Endodermal cell (in vitro differentiated cells): ENCODE measurements at places on chromosomes 7 and 10. TPM values are rescaled to one million over a fixed set of nuclear protein-coding genes. Genes with fewer than 3 reads are reported as not detected.

Gene VDAC2
- 292 to 449 TPM (median 294 TPM) in 3 replicates for total RNA-seq

Gene IDI2
- total RNA-seq: not detected in 3 replicates

Gene CRHR2
- not detected in 2 replicates for total RNA-seq

Gene MUC3A
- 6.3 to 14.3 TPM (median 7.7 TPM) in 3 replicates for total RNA-seq

GRCh38 chr7:28729281-28729680, 228.8 kb downstream of the TRIL start:
- H3K27me3 ChIP-seq: no peaks in the 10 kb centered on the region
- H3K4me3 ChIP-seq: no peak overlapping the region
- H3K4me1 ChIP-seq: peaks cover 3% of the 10 kb centered on the region
- no peak for DNase-seq
- no peak overlapping the region for H3K27ac ChIP-seq

DNA sequence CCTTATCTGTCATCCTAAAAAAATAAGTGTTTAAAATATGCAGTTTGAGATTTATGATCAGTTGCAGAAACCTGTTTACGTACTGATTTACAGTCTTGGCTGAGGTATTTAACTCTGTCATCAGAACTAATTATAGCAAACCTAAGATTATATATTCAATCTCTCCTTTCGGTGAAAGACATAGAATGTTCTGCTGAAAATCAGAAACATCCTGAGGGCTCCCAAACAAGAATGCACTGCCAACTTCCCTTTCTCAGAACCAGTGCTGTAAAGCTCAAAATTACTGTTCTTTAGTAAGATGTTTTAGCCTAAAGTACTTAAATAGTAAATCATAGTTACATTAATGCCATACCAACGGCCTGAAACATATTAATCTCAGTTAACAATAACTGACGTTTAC, 34.3 kb downstream of the FAM204A start:
- H3K36me3 ChIP-seq: peaks cover 34% of the 10 kb centered on the region
- no peak overlapping the region for H3K27ac ChIP-seq
- no peaks in the 10 kb centered on the region for H3K4me1 ChIP-seq
- H3K27me3 ChIP-seq: no peaks in the 10 kb centered on the region
- no peak for DNase-seq

GRCh38 chr7:42740408-42740807, 171.5 kb downstream of the C7orf25 start:
- H3K4me1 ChIP-seq: no peaks in the 10 kb centered on the region
- no peak for DNase-seq
- no peak overlapping the region for H3K4me3 ChIP-seq
- no peak overlapping the region for H3K27ac ChIP-seq
- H3K27me3 ChIP-seq: no peaks in the 10 kb centered on the region

DNA sequence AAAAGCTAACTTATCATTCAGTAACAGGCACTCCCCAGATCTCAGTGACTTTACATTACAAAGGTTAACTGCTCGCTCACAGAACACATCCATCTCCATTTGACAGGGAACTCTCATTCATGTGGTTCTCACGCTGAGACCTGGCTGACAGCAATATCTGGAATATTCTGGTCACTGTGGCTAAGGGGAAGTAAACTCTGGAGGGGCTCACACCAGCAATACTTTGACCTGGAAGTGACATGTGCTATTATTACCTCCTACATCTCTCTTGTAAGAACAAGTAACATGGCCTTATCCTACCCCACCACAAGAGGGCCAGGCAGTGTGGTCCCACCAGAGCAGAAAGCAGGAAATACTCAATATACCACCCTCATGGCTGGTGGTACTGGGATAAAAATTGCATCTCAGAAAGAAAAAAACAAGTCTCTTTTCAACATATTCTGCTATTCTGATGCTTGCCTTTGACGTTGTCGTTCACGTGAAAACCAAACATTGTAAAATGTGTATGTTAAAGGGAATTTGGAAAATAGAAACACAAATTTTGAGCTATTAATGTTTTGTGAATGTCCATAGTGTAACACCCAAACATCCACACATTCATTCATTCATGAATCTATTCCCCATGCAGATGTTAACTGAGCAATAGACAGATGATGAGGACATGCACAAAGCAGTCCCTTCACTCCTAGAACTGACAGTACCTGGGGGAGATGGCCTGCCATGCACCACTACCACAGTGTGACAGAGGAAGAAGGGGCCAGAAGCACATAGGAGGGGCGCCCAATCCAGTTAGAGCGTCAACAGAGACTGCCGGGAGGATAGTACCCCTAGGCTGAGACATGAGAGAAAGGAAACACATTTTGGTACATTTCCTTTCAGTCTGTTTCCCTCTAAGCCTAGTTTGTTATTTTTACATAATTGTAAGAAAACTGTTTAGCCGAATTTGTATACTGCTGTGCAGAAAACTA, 166.0 kb upstream of the SP4 start:
- H3K36me3 ChIP-seq: no peaks in the 10 kb centered on the region
- peaks cover 66% of the 10 kb centered on the region for H3K27me3 ChIP-seq
- H3K4me1 ChIP-seq: no peaks in the 10 kb centered on the region
- H3K27ac ChIP-seq: no peak overlapping the region
- no peak overlapping the region for H3K4me3 ChIP-seq

- H3K4me3 ChIP-seq: no peak overlapping the region
- DNase-seq: no peak
- no peak overlapping the region for H3K27ac ChIP-seq
- no peaks in the 10 kb centered on the region for H3K36me3 ChIP-seq
Observed at GRCh38 chr7:913736-914520, 37.6 kb downstream of the GET4 start.

DNA sequence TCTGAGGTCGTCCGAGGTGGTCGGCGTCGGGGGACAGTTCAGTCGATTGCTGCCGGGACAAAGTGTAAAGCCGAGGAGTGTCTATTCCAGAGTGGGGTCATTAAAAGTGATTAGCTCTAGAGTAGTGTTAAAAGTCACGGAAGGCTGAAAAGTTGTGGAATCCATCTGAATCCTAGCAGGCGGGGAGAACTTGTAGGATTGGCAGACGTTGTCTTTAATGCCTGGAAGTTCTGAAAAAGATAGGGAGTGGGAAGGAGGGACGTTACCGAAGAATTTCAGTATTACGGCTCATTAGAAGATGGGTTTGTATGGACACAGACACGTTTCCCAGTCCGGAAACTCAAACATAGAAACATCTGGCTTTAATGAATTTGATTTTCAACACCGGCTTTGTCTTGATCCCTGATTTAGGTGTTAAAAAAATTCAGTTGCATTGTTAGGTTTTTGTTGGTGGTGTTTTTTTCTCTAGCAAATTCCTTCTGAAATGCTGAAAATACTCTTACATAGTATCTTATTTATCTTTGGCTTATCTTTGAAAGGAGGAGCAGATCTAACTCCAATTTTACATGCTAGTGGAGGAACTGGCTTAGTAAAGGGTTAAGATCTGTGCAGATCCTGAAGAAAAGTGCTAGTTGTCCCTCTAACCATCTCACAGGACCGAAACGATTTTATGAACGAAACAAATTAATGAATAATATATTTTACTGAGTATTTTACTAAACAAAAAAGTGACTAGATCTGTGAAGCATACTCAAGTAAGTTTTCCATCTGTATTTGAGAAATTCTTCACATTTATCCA, 900 bp downstream of the MKLN1 start:
- peak overlapping the region; percentile 92 for H3K27ac ChIP-seq
- peak overlapping the region; percentile 95 for H3K4me3 ChIP-seq
- H3K36me3 ChIP-seq: peaks cover 7% of the 10 kb centered on the region
- H3K4me1 ChIP-seq: no peaks in the 10 kb centered on the region
